ENCODE measurements at places on chromosomes 6 and 20.

DNA sequence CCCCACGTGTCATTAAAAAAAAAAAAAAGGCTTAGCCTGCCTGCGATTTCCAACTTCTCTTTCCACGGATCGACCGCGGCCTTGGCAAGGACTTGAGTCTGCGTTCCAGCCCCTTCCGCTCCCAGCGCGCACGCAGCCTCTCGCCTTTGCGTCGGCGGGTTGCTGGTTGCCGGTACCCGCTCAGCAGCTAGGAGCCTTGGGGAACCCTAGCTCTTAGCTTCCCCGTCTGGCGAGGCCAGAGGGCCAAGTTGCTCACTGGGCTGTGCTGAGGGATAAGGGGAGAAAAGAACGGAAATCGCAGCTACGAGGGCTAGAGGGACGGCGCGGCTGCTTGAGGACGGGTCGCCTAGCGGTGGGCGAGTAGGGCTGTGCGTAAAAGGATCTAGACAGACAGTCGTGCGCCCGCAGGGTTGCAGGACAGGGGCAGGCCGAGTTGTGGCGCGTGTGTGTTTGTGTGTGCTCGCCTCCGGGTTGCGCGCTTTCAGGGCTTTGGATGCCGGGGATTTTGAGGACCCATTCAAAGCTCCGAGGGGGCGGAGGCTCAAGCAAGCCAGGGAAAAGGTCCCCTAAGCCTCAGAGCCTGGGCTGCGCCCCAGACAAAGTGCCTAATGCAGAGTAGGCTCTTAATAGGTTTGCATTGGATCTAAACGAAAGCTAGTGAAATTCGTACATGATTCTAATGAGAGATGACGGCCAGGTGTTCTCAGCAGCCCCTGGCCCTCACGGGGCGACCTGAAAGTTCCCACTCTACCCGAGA lies 40.5 kb upstream of the OSTM1 start:
- peak; percentile 26 for DNase-seq

DNA sequence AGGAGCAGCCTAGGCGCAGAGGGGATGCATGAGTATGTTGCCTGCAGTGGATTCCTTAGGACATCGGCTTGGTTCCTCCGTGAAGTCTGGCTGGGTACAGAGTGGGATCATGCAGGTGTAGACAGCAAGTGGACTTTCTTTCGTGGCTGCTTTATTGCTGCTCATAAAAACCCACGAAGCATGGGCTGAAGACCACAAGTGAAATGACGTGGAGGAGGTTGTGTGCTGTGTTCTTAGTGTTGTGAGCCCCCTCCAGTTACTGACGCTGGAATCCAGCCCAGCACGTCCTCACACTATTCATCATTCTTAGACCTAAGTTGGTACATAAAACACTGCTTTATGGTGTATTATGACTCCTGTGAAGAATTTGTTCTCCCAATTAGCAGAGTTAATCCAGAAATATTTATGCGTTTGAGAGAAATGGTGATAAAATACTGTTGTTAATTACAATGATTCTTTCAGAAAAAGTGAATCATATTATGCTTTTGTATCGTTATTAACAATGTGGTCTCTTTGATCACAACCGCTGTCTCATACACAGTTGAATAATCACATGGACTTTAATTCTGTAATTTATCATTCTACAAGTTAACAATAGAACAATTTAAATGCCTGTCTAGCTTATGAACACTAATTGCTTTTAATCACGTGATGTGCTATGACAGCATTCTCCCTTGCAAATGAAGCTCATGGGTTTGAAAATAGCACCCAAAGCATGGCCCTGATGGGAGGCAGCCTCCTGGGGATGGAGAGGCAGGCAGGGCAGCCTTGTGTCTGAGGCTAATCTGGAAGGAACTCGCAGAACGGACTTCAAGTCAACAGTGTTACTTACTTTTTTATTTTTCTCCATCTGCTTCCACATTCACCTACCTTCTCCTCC lies 233.9 kb upstream of the SYNDIG1 start:
- no peak for DNase-seq

GRCh38 chr6:106252687-106253086 lies 72.9 kb downstream of the ATG5 start:
- DNase-seq, result no peak

- DNase-seq, result no peak
These were observed 315.0 kb downstream of the DHX35 start for GRCh38 chr20:39277185-39277584.

- DNase-seq, result no peak
These were observed 28.4 kb downstream of the ARHGAP40 start for GRCh38 chr20:38629979-38630378.

DNA sequence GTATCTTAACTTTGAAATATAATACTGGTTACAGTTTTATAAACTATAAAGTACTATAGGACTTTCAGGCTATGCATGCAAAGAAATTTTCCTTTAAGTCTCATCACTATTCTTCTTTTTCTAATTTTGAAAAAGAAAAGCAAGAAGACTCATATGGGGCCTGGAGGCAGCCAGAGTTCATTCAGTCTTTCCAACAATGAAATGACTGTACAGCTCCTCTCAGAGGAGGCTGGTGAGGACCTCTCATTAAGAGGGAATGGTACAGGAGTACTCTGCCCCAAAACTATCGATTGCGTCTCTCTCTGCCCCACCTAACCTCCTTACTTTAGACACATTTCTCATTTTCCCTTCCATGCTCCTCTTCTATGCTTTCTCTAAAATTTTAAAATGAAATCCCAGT lies 66.3 kb downstream of the FILIP1 start:
- no peak for DNase-seq

- DNase-seq, result no peak
These were observed 7.9 kb downstream of the UBR2 start for GRCh38 chr6:42571611-42572342.

DNA sequence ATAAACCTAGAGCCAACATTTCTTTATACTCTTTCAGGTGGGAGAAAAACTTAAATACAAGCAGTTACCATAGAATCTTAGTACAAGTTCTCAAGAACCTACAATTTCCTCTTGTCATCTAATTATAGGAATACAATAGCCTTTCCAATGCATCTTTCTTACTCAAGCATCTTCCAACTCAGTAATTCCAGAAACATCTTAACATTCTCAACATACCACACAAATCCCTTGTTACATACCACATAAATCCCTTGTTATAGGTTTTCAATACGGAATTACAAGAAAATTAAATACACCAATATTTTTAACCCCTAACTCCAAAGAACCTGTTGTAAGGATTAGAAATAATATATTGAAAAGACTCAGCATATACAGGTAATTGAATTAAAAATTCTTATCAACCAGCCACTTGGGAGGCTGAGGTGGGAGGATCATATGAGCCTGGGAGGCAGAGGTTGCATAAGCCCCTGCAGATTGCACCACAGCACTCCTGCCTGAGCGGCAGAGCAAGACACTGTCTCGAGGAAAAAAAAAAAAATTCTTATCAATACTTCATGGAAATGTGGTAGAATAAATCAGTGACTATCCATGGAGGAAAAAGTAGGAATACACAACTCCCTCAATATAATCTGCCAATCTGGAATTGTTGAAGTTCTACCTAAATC lies 127.5 kb upstream of the CCDC28A start:
- DNase-seq, result no peak

DNA sequence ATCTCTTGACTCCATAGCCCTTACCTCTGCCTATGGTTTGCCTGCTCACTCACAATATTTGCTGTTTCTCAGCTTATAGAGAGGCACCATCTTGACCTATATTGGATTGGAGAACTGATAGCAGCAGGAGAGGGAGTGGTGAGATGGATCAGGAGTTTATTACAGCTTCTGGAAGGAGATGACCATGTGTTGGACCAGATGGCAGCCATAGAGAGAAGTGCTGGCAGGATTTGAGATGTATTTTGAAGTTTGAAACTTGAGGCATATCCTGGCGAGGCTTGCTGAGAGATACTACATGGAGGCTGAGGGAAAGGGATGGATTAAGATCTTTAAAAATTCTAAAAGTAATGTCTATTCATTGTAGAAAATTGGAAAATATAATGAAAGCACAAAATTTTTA lies 198.0 kb upstream of the ZFP64 start:
- no peak for DNase-seq

GRCh38 chr6:143059663-143060353 lies 881 bp upstream of the AIG1 start:
- no peak for DNase-seq

- DNase-seq, result no peak
These were observed 94.4 kb upstream of the SIRPA start for GRCh38 chr20:1800777-1801176.

DNA sequence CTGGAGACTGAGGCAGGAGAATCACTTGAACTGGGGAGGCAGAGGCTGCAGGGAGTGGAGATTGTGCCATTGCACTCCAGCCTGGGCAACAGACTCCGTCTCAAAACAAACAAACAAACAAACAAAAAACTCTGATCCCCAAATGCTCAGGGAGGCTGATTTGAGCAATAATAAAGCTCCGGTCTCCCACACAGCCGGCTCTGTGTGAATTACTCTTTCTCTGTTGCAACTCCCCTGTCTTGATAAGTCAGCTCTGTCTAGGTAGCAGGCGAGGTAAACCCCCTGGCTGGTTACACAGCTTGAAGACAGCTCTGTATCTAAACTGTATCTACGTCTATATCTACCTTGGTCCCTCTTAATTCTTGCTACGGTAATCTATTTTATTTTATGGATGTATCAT lies 6.4 kb upstream of the SERINC3 start:
- DNase-seq, result no peak

Data from stimulated activated naive B cell treated with anti-CD40 and anti-IgM and Interleukin-4, amounts not matched to agents 10 μg/mL and 1 μg/mL and 100 μg/mL, for 72 hours (primary cell).